ENCODE measurements at places on chromosomes 7 and 10. TPM values are rescaled to one million over a fixed set of nuclear protein-coding genes. Genes with fewer than 3 reads are reported as not detected.
A peak's percentile ranks its signal among the peaks of the same experiment; 100 is the strongest.

Gene ADAM8
- total RNA-seq, result 160 TPM

Gene PLEKHA1
- 12.9 TPM for total RNA-seq

Gene TSPAN33
- total RNA-seq, result 3.3 TPM

Gene DNAJC12
- total RNA-seq, result 11.5 TPM

- no peak for DNase-seq
Measured at GRCh38 chr10:24938076-24938475, 14.3 kb downstream of the PRTFDC1 start.

- no peak for DNase-seq
Measured at GRCh38 chr7:99116144-99116543, 27.8 kb downstream of the SMURF1 start.

- DNase-seq, result no peak
Measured at GRCh38 chr7:108430664-108431063, 25.6 kb downstream of the NRCAM start.

GRCh38 chr10:132836832-132837540, 51.0 kb upstream of the NKX6-2 start:
- DNase-seq, result peak; percentile 49

DNA sequence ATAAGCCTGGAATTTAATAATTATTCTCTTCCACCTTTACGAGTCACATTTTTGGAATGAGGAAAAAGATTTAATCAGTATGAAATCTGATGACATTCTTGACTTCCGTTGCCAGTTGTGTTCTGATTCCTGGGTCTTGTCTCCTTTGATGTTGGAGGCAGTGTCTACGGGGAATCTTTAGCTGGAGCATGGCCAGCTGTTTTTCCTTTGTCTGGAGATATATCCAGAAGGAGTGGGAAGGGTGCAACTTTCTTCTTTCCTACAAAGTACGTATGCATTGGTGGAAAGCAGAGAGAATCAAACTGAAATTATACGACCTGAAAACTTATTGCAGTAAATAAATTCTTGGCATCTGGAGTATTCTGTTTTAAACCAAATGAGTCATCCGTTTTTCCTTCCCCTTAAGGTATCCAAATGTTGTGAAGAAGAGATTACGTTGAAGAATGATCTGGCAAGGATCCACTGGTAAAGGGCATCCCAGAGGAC, 6.9 kb upstream of the GNG11 start:
- no peak for DNase-seq

DNA sequence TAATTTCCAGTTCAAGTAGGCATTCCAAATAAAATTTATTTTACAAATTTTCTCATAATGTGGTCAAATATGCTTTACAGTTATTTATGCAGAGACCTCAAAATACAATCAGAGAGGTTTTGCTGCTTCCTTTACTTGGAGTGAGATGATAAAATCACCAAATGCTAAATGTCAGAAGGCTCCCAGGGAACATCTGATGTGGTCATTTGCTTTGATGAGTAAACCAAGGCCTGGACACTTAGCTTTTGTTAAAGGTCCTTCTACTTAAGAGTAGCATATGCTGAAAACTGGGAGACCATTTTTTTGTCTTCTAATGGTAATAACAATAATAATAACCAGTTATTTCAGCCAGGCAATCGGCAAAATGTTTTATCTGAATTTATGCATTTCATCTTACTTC, 60.6 kb upstream of the AKR1E2 start:
- DNase-seq, result no peak

DNA sequence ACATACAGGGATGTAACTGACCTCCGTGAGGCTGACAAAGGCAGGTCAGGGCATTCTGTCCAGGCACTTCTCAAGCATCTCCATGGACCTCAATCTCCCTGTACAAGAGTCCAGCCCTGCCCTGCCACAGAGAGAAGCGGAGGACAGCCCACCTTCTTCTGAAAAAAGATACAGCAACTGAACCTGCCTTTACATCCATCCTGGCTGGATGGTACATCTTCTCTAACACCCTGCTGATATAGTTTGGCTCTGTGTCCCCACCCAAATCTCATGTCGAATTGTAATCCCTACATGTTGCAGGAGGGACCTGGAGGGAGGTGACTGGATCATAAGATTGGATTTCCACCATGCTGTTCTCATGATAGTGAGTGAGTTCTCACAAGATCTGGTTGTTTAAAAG, 40.5 kb upstream of the KCNMA1 start:
- no peak for DNase-seq

DNA sequence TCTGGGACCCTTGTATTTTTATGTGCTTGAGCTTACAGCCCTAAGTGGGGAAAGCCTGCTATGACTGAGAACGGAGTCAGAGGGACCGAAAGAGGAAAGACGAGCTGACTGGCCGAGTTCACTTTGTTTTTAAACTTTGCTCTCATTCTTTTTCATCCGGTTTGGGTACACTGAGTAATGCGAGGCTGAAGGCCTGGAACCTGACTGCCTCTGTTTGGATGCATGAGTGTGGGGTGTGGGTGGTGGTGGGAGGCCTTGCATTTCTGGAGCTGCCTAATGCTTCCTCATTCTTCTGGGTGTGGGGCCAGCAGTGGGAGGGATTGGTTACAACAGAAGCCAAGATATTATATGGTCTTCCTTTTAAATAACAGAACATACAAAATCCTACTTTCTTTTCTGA, 155.5 kb downstream of the BUB3 start:
- no peak for DNase-seq

DNA sequence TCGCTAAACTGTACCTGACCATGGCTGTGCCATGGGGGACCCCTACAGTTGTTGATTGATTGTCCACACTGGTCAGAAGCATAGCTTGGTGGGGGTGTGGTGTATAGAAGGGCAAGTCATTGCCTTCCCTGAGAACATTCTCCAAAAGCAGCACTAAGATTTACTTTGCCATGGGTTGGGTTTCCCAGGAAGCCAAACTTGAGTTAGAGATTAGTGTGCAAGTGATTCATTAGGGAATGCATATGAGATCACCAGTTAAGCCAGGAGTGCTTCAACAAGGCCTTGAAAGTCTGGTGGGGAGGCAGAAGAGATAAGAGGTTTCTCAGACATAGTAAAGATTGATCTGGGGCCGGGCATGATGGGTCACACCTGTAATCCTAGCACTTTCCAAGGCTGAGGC, 21.4 kb upstream of the TPST1 start:
- no peak for DNase-seq

GRCh38 chr7:140684066-140684950, 11.6 kb downstream of the ADCK2 start:
- DNase-seq, result no peak

DNA sequence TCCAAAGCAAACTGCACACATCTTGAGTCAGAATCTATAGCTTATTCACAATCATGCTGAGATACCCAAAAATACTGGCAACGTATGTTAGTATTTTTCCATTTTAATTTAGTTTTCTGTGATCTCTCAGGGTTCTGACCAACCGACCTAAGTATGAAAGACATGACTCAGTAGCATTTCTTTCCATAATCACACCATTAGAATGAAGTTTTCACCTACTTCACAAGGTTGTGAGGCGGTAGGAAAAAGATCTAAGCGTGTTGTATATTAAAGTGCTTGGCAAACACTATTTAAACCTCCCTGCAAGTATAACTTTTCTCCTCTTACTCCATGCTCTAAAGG, 49.1 kb downstream of the PLCE1 start:
- no peak for DNase-seq

GRCh38 chr7:31083210-31083786, 31.2 kb downstream of the ADCYAP1R1 start:
- no peak for DNase-seq

GRCh38 chr7:92133133-92133736, 1.0 kb downstream of the CYP51A1 start:
- no peak for DNase-seq

DNA sequence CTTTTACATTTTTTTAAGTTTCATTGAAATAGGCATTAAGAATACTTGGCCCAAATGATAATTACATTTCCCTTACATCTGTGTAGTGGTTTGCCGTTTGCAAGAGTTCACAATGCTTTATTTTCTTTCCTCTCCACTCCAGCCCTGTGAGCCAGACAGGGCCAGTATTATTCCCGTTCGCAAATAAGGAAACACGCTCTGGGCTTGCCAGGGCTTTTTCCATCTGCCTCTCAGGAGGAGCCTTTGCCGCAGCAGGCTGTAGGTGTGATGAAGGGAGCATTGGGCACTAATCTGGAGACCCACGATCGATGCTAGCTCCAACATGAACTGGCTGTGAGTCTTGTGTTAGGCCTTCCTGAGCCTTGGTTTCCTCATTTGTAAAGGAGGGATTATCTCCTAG, 154.4 kb downstream of the GALNT17 start:
- no peak for DNase-seq

DNA sequence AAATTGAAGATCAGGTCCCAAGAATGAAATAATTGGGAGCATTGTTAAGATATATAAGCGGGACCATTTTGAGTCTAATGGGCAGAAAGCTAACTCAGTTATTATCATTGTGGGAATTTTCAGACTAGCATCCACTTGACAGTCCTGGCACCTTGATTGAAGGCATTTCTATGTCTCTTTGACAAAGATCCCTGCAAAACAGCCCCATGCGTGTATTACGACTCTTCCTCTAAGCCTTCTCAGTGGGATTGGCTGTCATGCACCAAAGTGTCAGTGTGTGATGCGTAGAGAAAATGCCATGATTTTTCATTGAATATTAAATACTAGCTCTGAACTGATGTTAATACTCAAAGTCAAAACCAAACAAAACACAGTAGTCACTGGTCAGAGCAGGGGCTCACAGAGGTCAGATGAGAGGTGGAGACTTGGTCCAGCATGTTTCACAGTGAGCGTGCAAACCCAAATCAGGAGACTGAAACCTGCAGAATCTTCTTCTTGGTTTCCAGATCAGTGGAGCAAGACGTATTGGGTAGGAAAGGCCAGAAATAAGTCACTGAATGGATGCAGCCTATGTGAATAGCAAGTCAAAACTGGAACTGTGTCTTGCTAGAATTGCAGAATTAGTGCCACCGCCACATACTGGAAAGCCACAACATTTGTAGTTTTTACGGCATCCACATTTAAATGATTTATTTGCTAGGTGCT, 303.6 kb upstream of the AKR1E2 start:
- DNase-seq, result no peak

DNA sequence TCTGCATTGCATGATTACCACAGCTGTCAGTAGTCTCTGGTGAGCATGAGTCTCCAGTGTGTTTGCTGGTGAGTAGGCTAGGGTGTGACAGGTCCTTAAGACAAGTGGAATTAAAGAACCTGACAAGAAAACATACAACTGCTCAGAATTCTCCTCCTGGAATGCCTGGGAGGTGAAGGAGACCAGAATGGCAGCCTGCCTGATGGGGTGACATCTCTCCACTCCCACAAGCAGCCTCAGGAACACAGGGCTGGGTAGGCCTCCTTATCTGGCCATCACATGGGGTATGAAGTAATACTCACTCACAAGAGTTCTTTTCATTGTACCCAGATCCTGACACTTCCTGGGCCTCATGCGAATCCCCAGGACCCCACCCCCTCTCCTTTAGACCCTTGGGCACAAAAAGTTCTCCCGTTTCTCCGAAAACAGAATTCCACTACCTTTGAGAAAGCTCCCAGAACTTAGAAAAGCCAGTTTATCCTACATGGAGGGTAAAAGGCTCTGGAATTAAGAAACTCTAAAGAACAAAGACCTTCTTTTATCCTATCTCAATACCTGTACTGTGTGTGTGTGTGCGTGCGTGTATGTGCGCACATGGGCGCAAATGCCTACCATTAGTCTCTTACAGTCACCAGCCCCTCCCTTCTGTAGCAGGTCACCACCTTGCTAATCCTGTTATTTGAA, 33.4 kb upstream of the C1GALT1 start:
- no peak for DNase-seq

DNA sequence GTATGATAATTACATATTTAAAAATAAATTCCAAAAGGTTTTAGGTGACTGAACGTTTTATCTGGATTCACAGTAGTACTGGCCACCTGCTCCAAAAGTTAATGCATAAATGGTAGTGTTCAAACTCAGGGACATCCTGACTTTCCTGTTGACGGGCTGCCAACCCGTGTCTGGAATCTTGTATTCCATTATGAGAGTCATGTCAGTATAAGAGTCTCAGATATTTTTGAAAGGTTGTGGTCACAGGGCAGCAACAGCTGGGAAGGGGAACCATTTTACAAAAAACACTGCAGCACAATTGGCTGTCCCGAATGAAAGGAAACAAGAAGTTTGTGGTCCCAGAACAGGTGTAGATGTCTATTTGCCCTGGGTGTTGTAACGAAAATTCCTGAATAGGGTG, 2.8 kb downstream of the TDRD1 start:
- DNase-seq, result no peak

DNA sequence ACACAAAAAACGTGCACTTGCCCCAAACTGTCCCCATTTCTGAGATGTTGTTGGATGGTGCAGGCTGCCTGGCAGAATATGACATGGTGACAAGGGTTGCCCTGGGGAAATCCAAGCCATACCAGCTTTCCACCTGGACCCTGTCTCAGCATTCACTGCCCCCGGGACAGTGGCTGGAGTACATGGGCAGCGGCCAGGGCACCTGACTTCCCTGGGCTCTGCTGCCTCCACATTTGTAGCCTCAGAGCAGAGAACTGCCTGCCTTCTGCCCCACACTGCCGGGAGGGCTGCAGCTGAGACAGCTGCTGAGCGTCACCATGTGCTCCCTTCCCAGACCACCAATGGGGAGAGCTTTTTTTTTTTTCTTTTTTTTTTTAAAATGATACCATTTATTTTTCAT, 222.9 kb upstream of the ZNF32 start:
- DNase-seq, result no peak

- no peak for DNase-seq
Measured at GRCh38 chr10:119237722-119238436, 30.5 kb downstream of the GRK5 start.

GRCh38 chr10:75091146-75091545, 20.3 kb upstream of the SAMD8 start:
- DNase-seq, result no peak

GRCh38 chr7:134640842-134641715, 5.6 kb upstream of the BPGM start:
- no peak for DNase-seq

DNA sequence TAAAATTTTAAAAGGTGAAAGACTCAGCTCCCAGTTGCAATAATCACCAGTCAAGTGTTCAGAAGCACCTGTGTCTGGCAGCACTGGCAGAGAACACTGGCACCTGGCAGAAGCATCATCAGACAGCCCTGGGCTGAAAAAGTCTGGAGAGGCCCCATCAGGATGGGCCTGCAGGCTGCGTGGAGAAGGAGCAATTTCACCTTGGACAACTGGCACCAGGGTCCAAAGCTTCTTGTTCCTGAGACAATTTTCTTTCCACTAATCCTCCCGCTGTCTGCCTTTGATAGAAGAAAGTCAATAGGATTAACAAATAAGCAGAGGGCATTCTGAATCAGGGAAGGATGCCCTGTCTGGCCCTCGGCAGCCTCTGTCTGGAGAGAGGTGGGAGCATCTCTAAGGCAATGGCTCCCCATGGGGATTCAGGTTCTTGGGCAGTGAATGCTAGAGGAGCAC, 6.5 kb downstream of the COBL start:
- DNase-seq, result no peak

Measured in activated CD4-positive, alpha-beta memory T cell treated with anti-CD3 and anti-CD28 coated beads for 36 hours (primary cell).